ENCODE measurements at places on chromosomes 7 and 10.

DNA sequence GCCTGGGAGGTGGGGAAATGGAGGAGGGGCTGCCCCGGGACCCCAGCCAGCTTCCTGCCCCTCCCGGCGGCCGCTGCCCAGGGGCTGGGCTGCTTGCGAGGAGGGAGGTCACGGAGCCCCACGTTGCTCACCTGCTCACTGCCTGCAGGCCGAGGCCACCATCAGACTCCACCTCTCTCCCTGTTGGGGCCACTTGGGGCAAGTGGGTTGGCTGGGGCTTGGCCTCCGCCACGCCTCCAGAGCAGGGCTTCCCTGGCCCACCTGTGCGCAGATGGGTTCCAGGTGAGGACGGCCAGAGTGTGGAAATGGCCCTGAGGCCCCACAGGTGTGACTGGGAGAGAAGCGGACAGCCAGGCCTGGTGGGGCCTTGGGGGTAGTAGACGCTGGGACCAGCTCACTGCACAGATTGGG, 82.8 kb upstream of the DIP2C start:
- DNase-seq: no peak
- H3K4me1 ChIP-seq: no peaks in the 10 kb centered on the region
- H3K27me3 ChIP-seq: no peaks in the 10 kb centered on the region
- H3K4me3 ChIP-seq: no peak overlapping the region

GRCh38 chr7:132309102-132309805, 267.0 kb downstream of the PLXNA4 start:
- no peak overlapping the region for H3K27ac ChIP-seq
- no peak for DNase-seq
- H3K36me3 ChIP-seq: no peaks in the 10 kb centered on the region
- H3K4me3 ChIP-seq: no peak overlapping the region
- no peaks in the 10 kb centered on the region for H3K27me3 ChIP-seq

DNA sequence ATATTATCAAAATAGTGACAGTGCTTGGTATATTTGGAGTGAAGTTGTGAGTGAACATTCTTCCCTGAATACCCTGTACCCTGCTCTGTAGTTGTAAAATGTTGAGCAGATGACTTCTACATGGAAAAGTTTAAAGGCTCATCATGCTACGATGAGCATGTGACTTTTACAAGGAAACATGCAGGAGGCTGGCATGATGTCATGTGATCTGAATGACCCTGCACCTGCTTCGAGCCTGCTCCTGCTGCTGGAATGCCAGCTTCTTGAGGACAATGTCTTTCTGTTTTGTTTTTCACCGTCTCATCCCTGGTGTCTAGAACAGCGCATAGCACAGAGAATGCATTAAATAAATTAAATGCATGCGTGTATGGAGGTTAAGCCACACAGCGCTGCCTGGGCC, 5.4 kb upstream of the INPP5A start:
- DNase-seq: no peak
- peaks cover 2% of the 10 kb centered on the region for H3K27me3 ChIP-seq
- peaks cover 10% of the 10 kb centered on the region for H3K4me1 ChIP-seq
- H3K27ac ChIP-seq: no peak overlapping the region

DNA sequence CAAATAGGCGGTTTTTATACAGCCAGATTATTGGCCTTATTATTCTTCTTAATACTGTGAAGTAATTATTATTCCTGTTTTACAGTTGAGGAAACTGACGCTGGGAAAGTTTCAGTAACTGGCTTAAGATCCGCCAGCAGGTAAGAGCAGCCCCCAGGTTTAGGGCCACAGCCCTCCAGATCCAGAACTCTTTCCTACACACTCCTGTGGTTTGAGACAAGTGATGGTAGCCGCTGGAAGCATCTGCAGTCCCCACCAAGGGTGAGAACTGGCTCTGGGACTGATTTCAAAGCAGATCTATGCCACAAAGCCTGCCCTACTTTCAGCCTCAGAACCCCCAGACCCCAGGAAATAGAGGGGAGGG, 3.0 kb upstream of the UNC5B start:
- H3K4me1 ChIP-seq: peaks cover 16% of the 10 kb centered on the region
- no peak overlapping the region for H3K27ac ChIP-seq
- no peak for DNase-seq
- no peaks in the 10 kb centered on the region for H3K36me3 ChIP-seq

GRCh38 chr10:117543225-117544003, 868 bp downstream of the EMX2 start:
- DNase-seq: no peak
- H3K36me3 ChIP-seq: no peaks in the 10 kb centered on the region
- no peak overlapping the region for H3K27ac ChIP-seq
- no peak overlapping the region for H3K4me3 ChIP-seq
- peaks cover 32% of the 10 kb centered on the region for H3K27me3 ChIP-seq
